Nephron progenitor cell (in vitro differentiated cells): ENCODE measurements at places on chromosomes 7 and 10.

DNA sequence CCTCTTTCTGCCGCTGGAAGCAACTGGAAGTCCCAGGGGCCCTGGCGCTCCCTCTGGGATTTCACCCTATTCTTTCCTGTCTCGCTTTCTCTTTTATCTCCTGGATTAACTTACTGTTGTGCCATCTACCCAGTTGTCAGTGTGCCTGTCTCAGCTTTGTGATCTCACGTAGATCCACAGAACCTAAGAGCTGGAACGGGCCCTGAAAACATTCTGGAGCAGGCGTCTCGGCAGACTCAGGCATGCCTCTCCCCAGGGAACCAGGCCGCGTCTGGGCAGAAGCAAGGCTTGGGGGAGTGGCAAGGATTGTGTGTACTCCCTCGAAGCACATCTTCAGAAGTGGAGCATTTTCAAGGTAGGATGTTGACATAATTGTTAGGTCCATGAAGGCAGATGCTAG lies 87.2 kb downstream of the KCNMA1 start:
- DNase-seq, result no peak

- DNase-seq, result no peak
Measured at GRCh38 chr7:158375034-158375433, 212.6 kb downstream of the PTPRN2 start.

DNA sequence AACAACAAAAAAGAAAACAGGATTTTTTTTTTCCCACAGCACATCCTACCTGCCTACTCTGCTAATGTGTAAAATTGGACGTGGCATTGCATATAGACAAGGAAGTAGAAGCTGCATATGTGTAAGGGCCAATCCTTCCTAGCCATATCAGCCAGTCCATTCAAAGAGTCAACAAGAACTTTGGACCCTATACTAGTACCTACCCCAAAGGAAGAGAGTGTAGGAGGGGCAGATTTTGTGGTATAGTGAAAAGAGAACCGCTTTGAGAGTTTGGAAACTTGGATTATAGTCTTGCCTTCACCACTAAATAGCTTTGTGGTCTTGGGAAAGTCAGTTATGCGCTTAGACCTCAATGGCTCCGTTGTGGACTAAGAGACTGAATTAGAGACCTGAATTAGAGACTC lies 12.1 kb upstream of the MCU start:
- no peak for DNase-seq

GRCh38 chr7:126569402-126569801 lies 683.3 kb downstream of the GRM8 start:
- DNase-seq, result no peak
